Activated CD8-positive, alpha-beta memory T cell treated with anti-CD3 and anti-CD28 coated beads for 48 hours (primary cell): ENCODE measurements at places on chromosomes 3 and 15.

DNA sequence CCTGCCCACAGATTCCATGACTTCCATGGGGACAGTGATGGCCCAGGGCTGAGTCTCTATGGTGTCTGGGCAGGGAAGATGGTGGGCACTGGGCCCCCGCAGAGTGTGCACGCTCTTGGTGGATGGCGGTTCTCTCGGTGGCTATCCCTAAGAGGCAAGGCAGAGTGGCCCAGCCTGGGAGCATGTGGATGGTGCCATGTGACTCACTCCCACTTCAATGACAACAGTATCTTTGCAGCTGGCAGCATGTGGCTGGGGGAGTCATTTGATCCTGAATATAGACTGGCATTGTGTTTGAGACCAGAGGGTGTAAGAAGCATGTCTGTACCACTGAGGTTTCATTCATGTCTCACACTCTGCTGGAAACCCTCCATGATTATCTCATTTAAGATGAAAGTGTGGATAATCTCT lies 101.2 kb downstream of the CORO2B start:
- DNase-seq: no peak

GRCh38 chr3:150761831-150762661 lies 923 bp downstream of the SIAH2 start:
- DNase-seq: no peak

- DNase-seq: no peak
Observed at GRCh38 chr3:10224794-10225665, 23.2 kb upstream of the TATDN2 start.

GRCh38 chr3:141392416-141392815 lies 24.1 kb downstream of the ZBTB38 start:
- no peak for DNase-seq

GRCh38 chr3:169342652-169343505 lies 320.6 kb downstream of the MECOM start:
- no peak for DNase-seq

DNA sequence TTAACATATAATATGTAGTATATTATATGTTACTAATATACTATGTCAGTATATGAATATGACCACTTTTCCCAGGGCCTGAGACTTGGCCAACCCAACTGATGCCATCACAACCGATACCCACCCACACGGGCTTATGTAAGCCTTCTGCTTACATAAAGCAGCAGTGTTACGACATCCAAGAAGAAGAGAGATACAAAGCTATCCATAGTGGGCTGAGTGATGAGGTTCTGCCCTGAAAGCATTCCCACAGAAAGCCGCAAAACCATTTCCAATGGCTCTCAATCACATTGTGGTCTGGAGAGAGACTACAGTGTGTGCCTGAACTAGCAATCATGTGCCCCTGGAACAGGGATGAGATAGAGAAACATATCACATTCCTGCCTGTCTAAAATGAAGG lies 177.9 kb downstream of the PLOD2 start:
- DNase-seq: no peak

GRCh38 chr15:78663703-78664102 lies 22.7 kb upstream of the CHRNB4 start:
- DNase-seq: no peak

GRCh38 chr15:58293622-58294550 lies 137.9 kb upstream of the LIPC start:
- no peak for DNase-seq

DNA sequence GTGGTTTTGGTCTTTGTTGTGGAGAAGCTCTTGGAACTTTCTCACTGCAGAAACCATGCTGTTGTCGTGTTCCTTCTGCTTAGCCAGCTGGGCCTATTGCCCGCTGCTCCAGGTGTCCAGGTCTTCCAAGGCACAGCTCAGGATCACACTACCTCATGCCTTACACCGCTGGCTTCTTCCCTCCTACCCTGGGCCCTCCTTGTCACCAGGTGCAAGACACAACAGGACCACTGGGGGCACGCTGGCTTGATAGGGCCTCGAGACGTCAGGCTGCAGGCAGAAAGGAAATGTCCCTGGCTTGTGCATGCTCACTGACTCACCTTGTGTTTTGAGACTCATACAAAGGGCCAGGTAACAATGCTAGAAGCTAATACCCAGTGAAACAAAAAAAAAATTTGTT lies 32.3 kb downstream of the PAQR9 start:
- no peak for DNase-seq
